SK-MEL-5 (cell line): ENCODE measurements at places on chromosomes 12 and 14.

DNA sequence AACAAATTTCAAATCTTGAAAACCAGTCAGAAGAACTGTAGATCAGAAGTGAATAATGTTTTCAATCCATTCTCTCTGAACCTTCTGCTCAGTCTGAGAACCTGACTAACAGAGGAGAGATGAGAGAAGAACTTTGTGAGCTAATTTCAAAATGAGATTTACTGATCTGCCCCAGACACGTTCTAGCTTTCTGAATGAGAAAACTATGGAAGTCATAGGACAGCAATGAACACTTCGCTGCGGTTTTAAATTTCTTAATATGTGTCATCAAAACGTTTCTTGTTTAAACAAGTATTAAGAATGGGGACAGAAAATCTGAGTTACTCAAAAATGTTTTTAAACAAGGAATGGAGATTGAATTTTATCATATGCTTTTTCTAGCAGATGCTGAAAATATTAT, 66.6 kb upstream of the FAR2 start:
- no peak for DNase-seq

- DNase-seq, result peak; percentile 83
Observed at GRCh38 chr12:123905319-123905925, 67.2 kb downstream of the CCDC92 start.

GRCh38 chr14:22291406-22291805, 297.6 kb downstream of the DAD1 start:
- no peak for DNase-seq

DNA sequence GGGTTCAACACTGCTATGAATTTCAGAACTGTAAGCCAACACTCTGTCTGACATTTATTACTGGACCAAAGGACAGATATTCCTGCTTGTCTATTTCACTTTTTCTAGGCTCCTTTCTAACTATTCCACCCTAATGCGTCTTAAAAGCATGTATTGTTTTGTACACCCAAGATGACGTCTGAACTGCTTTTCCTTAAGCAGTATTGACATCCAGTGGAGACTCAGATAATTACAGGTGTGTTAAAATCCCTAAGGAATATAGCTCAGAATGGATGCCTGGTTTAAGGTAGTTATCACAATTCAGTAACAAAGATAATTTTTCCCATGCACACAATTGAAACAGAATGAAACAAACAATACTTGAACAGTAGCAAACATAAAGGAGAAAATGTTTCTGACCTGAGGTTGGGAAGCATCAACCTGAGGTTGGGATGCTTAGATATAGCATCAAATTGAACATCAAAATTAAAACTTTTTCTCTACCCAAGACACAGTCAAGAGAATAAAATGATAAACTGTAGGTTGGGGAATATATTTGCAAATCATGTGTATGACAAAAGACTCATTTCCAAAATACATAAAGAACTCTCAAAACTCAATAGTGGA, 93.7 kb upstream of the PTPRR start:
- DNase-seq, result peak; percentile 83
